AG04449 (cell line): ENCODE measurements at places on chromosomes 6 and 20.

DNA sequence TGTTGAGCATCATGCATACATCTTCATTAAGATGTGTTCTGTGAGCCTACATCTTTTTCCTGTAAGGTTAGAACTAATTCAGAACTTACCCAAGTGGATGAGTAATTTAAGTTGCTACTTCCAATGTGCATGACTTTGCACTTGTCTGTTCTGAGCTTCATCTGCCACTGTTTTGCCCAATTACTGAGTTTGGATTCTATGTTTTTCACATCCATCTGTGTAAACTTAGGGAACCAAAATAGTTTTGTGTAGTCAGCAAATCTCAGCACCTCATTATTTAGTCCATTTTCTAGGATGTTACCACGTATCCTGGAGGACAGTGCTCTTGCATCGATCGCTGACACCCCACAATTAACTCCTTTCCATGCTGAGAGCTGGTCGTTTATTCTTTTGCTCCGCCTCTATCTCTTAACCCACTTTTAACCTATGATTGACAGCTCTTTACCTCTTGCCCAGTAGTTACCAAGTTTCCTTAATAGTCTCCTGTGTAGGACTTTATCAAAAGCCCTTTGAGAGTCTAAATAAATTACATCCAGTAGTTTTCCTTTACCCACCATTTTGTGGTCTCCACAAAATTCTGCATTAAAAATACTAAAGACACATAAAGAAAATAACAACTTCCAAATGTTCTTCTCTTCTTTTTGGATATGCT lies 44.2 kb upstream of the CITED2 start:
- DNase-seq, result no peak

DNA sequence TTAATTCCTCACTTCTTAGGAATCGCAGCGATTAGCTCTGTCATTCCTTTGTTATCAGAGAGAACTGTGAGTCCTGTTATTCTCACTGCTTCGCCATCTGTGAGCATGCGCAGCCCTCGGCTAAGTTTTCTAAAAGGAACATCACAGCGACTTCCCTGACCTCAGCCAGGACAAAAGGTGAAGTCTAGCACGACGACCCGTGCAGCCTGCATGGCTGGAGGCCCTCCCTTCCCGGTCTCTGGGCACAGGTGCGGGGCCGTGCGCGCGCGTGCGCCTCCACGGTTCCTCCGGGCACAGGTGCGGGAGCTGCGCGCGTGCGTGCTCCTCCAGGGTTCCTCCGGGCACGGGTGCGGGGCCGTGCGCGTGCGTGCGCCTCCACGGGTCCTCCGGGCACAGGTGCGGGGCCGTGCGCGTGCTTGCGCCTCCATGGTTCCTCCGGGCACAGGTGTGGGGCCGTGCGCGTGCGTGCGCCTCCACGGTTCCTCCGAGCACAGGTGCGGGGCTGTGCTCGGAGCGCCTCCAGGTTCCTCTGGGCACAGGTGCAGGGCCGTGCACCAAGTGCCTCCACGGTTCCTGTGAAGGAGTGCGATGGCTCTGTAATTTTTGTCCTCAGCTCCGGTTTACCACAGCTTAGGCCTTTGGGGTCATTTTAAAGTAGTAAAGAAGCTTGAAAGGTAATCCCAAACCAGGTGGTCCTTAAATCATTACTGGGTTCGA lies 212.3 kb downstream of the ERMARD start:
- DNase-seq, result no peak

DNA sequence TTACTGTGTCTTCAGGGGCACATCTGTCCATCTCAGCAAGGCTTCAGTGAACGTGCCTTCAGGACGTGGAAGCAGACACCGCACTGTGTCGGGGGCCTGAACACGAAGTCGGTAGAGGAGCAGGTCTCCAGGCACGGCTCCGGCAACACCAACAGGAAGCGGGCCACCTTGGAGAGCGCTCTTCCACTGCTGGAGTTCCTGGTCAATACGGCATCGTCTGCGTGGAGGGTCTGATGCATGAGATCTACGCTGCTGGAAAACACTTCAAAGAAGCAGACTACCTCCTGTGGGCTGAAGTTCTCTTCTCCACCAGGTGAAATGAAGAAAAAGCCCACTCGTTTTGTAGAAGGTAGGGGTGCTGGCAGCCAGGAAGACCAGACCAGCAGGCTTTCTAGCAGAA lies 69.3 kb upstream of the SLCO4A1 start:
- no peak for DNase-seq

DNA sequence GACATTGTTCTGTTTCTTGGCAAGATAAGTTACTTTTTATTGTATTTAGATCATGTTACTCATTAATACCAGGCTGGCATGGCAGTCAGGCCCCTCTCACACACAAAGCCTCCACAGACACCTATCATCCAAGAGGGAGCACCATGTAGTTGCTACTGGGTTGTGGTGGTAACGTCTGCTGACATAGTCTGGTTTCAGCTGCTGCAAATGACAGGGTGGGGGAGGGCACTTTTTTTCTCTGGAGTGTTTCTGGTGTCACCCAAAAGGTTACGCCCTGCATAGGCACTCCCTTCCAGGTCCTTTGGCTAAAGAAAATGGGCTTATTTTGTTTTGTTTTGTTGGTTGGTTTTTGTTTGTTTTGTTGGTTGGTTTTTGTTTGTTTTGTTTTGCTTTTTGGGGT lies 236.4 kb upstream of the RIMS1 start:
- DNase-seq, result no peak

- no peak for DNase-seq
These were observed 225.9 kb downstream of the PTPRT start for GRCh38 chr20:42963796-42964195.

DNA sequence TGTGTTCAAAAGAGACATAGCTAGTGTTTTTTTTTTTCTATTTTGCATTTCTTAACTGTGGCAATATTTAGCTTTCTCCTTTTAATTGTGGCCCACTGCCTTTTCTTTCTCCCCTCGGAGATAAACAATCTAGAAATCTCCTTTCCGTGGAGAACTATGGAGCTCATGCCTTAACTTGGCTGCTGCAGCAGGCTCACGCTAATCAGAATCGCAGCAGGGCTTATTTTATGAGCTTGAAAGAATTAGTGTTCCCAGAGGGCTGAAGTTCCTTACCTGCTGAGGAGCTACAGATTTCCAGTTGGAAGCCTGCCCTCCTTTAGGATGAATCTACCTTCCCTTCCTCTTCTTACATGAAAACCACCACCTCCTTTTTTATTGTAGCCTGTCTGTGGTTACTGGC lies 35.6 kb downstream of the CTNNBL1 start:
- no peak for DNase-seq

- no peak for DNase-seq
These were observed at the start of gene HIVEP2 for GRCh38 chr6:142945049-142945445. Gene HIVEP2 (minus strand): TSS chr6:142945176. CDS start chr6:142774738, 170,438 bp downstream.

- DNase-seq, result no peak
These were observed 23.1 kb downstream of the SERPINB1 start for GRCh38 chr6:2818593-2818992.

- no peak for DNase-seq
These were observed 16.1 kb upstream of the RIN2 start for GRCh38 chr20:19741924-19742323.

DNA sequence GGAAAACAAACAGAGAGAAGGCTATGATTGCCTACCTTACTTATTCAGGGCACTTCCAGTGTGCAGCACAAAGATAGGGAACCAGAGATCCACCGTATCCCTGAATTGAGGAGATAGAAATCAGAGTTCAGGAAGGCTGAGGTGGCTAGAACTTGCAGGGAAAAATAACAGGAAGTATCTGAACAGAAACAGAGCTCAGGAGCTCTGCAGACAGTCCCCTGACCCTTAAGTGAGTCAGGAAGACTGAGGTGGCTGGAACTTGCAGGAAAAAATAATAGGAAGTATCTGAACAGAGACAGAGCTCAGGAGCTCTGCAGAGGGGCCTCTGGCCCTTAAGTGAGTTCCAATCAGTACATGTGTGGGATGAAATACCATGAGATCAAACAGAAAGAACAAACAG lies 65.4 kb downstream of the RPRD1B start:
- no peak for DNase-seq

DNA sequence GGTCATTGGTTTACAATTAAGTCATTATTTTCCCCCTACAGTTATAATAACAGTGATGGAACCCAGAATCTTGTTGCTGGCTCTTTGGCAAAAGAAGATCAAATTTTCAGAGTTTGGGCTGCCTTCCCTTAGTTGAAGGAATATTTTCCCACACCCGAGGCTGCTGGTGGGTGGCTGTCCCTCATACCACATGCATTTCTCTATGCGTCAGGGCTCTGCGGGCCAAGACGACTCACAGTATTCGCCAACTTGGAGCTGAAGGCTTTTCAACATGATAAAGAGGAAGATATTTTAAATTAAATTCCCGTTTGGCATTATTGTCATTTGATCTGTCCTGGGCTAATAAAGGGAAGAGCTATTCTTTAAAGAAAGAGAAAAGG lies 102.2 kb upstream of the SASH1 start:
- DNase-seq, result no peak

DNA sequence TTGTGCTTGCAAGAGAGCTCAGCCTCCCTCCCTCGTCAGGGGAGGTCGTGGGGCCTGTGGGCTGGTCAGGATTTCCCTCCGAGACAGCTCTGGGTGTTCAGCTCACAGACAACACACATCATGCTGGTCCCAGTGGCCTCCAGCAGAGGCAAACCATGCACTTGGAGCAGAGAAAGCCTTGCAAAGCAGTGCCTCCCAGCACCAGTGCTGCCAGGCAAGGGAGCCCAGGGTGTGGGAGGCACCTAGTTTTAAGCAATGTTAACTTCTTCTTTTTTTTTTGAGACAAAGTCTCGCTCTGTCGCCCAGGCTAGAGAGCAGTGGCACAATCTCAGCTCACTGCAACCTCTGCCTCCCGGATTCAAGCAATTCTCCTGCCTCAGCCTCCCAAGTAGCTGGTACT lies 34.0 kb upstream of the INSM1 start:
- no peak for DNase-seq

- no peak for DNase-seq
These were observed 519.7 kb downstream of the CDH26 start for GRCh38 chr20:60477958-60478357.

- no peak for DNase-seq
These were observed 19.4 kb downstream of the SAMD3 start for GRCh38 chr6:130203370-130203769.

GRCh38 chr20:57470212-57470522 lies 54.8 kb downstream of the CTCFL start:
- no peak for DNase-seq

GRCh38 chr6:12275107-12275506 lies 15.1 kb upstream of the EDN1 start:
- DNase-seq, result no peak

DNA sequence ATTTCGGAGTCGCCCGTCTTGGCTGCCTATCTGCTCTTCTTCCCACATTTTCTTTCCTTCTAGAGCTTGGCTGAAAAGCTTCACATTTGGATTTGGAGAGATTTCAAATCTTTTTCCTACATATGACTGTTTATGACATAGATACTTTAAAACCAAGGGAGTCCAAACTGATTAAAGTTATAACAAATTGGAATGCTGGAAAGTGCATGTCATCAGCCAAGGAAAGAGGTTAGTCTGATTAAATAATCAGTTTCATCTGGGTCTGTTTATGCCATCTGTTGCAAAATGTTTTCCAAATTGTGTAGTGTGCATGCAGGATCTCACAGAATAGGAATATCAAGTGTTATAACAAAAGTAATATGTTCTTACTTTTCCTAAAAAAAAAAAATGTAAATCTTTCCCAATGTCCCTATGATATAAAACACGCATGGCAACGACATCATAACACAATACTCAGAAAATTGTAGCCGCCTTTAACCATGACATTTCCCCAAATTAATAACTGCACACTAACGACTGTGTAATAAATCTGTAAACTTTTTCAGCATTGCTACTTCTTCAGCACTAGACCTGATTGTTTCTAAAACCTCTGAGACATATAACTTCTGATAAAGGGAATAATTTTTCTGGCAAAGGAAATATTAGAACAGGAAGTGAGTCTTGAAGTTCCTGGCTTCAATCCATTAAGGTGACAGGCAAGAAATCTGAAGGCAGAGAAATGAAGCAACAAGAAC lies 230.2 kb upstream of the FOXQ1 start:
- DNase-seq, result no peak

GRCh38 chr6:80440496-80441115 lies 334.1 kb downstream of the BCKDHB start:
- DNase-seq, result no peak

- DNase-seq, result no peak
These were observed 3.0 kb downstream of the GLP1R start for GRCh38 chr6:39051399-39052122.

GRCh38 chr6:42498473-42499128 lies 46.9 kb upstream of the TRERF1 start:
- no peak for DNase-seq

GRCh38 chr6:149435919-149436586 lies 36.0 kb downstream of the SUMO4 start:
- no peak for DNase-seq

GRCh38 chr20:38892091-38892981 lies 33.9 kb upstream of the FAM83D start:
- DNase-seq, result no peak

GRCh38 chr6:84756466-84756865 lies 7.9 kb downstream of the TBX18 start:
- no peak for DNase-seq

- no peak for DNase-seq
These were observed 963 bp downstream of the DDRGK1 start for GRCh38 chr20:3203315-3204123.

DNA sequence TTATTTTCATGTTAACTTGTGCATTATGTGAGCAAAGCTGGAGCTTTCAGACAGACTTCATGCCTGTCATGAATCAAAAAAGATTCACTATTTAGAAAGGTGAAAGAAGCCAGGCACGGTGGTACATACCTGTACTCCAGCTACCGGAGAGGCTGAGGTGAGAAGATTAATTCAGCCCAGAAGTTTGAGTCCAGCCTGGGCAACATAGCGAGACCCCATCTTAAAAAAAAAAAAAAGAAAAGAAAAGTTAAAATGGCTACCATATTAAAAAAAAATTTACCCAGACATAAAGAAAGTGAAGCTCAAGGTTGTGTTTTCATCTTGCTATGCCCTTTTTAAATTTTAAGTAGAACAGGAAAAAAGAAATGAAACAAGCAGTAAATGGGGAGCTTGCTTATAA lies 889 bp downstream of the CASS4 start:
- no peak for DNase-seq

- DNase-seq, result peak; percentile 7
These were observed 5.1 kb downstream of the KCNS1 start for GRCh38 chr20:45095805-45096238.

DNA sequence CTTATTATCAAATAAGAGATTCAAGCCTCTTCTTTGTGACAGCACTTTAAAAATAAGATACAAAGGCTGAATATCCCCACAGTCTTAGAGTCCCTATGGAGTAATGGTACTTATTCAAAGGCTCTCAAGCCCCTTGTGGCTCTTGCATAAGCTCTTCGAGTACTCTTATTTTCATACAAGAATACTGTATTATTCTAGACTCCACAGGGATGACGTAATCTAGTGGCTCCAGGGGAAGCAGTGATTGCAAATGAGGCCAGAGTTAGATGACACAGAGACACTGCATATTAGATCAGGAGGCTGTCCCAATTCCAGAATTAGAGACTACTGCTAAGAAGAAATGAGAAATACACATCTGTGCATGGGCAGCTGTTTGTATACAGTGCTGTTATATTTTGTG lies 1195.9 kb upstream of the MAP3K7 start:
- no peak for DNase-seq

GRCh38 chr6:169316651-169317050 lies 63.0 kb upstream of the THBS2 start:
- no peak for DNase-seq

- DNase-seq, result no peak
These were observed 23.6 kb downstream of the GTF2H5 start for GRCh38 chr6:158191761-158192160.

- DNase-seq, result no peak
These were observed 3.1 kb upstream of the TENT5A start for GRCh38 chr6:81755551-81755950.
